ENCODE measurements at places on chromosomes 5 and 9. TPM values are rescaled to one million over a fixed set of nuclear protein-coding genes. Genes with fewer than 3 reads are reported as not detected.
A peak's percentile ranks its signal among the peaks of the same experiment; 100 is the strongest.

DNA sequence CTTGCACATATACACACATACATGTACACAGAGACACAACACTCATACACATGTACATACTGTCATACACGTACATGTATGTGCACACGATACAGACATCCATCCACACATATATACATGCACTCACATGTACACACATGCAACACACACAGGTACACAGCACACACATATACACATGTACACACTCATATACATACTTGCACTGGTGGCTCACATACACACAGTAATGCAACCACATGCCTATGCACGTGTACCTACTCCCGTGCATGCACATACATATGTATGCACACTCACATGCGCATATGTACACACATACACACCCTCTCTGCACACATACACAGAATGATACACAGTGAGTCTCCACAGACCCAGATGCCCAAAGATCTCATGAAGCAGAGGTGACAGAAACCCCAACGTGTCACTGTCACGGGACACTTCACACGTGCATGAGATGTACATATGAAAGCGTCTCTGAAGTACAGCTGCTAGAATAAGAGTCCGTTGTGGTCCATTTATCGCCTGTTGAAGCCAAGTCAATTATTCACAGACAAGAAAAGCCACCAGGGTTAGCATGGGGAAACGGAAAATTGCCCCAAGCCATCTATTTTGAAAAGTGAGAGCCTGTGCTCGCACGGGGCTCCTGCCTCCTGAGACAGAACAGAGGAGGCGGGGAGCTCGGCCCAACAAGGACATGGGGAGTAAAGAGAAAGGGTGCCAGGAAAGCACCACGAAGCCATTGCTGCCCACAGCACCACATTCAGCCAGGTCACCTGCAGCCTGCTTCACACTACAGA, 24.9 kb downstream of the LPCAT1 start:
- no peaks in the 10 kb centered on the region for H3K4me1 ChIP-seq
- no peak overlapping the region for H3K27ac ChIP-seq
- peaks cover 18% of the 10 kb centered on the region for H3K36me3 ChIP-seq
- H3K27me3 ChIP-seq: no peaks in the 10 kb centered on the region
- DNase-seq: no peak
- no peak overlapping the region for H3K4me3 ChIP-seq

GRCh38 chr5:128011339-128011738, 72.2 kb upstream of the SLC12A2 start:
- H3K27ac ChIP-seq: no peak overlapping the region
- no peak overlapping the region for H3K4me3 ChIP-seq
- H3K27me3 ChIP-seq: no peaks in the 10 kb centered on the region
- no peak for DNase-seq
- no peaks in the 10 kb centered on the region for H3K36me3 ChIP-seq

DNA sequence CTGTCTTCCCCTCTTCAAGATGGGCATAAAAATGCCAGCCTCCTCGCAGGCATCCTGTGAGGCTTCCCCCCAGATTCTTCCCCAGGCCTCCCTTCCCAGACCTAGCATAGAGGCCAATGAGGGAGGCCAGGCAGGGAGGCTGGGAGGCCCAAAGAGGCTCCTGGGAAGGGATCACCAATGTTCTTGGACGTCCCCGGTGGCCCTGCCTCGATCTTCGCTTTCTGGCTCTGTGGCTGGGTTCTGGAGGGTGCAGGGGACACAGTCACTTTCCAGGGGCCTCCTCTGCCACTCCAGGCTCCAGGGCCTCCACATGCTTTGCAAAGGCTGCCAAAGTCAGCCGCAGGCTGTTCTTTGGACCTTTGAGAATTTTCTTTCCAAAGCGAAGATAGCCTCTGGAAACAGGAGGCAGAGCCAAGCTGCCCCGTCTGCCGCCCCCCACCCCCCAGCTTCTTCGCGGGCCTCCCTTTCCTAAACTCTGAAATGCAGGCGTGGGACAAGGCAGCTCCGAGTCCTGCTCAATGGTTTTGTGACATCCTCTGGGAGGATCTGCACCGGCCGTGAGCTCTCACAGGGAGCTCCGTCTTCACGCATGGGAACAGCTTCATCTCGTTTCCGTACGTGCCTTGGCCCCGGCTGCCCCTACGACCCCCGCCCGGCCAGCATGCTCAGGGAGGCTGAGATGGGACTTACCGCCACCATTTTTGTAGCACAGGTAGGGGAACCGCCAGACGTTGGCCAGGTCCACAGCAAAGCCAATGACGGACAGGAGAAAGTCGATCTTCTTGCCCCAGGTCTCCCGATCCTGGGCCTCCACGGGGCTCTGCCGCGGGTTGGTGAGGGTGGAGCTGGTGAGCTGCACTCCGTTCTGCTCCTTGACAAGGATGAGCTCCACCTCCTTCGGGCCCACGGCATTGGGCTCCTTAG, 2.8 kb downstream of the SLC6A3 start:
- H3K27me3 ChIP-seq: peaks cover 53% of the 10 kb centered on the region
- no peaks in the 10 kb centered on the region for H3K36me3 ChIP-seq
- DNase-seq: no peak

GRCh38 chr9:93649610-93650261, 73.4 kb downstream of the PHF2 start:
- H3K4me3 ChIP-seq: no peak overlapping the region
- no peak overlapping the region for H3K27ac ChIP-seq
- H3K4me1 ChIP-seq: no peaks in the 10 kb centered on the region
- peak; percentile 17 for DNase-seq
- H3K27me3 ChIP-seq: no peaks in the 10 kb centered on the region
- peaks cover 21% of the 10 kb centered on the region for H3K36me3 ChIP-seq

- H3K27me3 ChIP-seq: no peaks in the 10 kb centered on the region
- H3K4me3 ChIP-seq: no peak overlapping the region
- no peak overlapping the region for H3K27ac ChIP-seq
- no peak for DNase-seq
- no peaks in the 10 kb centered on the region for H3K4me1 ChIP-seq
These were observed 170.6 kb upstream of the MVB12B start for GRCh38 chr9:126155756-126156664.

GRCh38 chr9:78479441-78479840, 182.5 kb downstream of the PSAT1 start:
- H3K4me1 ChIP-seq: no peaks in the 10 kb centered on the region
- DNase-seq: no peak
- no peak overlapping the region for H3K27ac ChIP-seq

Gene STARD4
- total RNA-seq: 38.9 TPM

Gene PCDHB16
- 16.3 TPM for total RNA-seq
